Stimulated activated CD8-positive, alpha-beta memory T cell treated with anti-CD3 and anti-CD28 coated beads, Interleukin-4, amount 100 ng/mL, for 4 hours (primary cell): ENCODE measurements at places on chromosomes 7 and 10.

GRCh38 chr7:147400221-147400689 lies 1190.3 kb upstream of the C7orf33 start:
- no peak for DNase-seq

DNA sequence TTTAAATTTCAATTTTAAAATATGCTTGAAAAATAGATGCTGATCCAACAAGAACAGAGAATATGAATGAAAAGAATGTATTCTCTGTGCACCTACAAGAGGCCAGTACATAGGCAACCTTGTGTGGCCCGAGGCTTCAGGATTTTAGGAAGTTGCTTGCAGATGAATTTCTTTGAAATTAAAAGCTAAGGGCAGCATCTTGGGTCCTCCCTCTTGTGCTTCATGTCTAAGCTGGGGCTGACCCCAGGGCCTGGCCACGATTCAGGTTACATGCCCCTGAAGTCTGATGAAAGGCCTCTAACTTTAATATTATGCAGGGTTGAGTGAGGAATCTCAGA lies 138.9 kb downstream of the BMPER start:
- DNase-seq = no peak

DNA sequence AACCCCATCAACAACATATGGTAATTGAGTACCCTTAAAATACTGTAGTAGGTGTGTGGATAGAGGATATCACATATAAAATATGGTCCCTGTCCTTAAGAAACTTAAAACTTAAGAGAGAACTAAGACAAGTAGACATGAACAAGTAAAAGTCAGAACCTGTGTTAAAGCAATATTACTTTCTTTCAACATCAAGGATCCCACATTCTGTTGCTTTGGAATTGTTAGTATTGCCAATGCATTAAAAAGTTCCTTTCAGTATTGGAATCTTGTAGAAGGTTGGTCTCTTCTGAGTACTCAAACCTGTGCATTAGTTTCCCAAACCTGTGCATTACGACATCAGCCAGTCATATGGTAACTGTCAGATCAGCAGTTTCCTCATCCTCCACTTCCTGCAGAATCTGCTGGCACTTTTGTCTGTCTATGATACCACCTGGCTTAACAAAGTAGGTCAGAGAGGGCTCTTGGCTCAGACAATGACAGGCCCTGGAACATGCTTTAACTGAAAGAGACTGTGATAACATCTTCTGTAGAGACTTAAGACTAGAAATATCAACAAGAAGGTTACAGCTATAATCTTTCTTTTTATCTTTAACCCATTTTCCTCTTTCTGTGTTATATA lies 56.5 kb downstream of the CCDC71L start:
- DNase-seq = no peak

GRCh38 chr7:157281221-157281998 lies 55.4 kb upstream of the DNAJB6 start:
- no peak for DNase-seq

GRCh38 chr7:132750096-132750495 lies 173.8 kb upstream of the PLXNA4 start:
- DNase-seq = no peak

GRCh38 chr7:102393467-102393866 lies 2.7 kb upstream of the PRKRIP1 start:
- DNase-seq = no peak

DNA sequence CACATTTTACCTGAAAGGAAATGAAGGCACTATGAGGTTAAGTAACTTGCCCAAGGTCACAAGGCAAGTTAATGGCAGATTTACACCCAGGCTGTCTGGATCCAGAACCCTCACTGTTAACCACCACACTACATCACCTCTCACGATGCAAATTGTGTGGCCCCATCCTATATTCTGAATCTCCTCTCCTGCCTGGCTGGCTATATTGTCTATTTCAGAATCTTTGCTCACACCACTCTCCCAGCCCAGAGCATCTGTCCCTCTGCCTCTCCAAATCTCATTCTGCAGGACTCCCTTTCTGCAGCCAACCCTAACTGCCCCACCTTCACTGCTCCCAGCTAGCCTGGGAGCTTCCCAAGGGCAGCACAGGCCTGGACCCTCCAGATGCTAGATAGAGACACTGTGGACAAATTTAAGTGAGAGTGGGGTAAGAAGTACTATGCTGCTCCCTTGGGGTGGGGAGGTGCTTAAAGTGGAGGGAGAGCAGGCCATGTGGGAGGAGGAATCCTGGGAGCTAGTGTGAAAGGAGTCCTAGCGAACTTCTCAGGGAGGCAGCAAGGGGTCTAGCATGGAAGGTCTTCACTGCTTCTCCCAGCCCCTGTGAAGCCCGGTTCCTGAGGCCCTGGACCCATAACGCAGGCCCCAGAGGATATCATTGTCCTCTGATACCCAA lies 786 bp downstream of the CUEDC2 start:
- DNase-seq = no peak

GRCh38 chr7:17456541-17456940 lies 158.1 kb downstream of the AHR start:
- no peak for DNase-seq

DNA sequence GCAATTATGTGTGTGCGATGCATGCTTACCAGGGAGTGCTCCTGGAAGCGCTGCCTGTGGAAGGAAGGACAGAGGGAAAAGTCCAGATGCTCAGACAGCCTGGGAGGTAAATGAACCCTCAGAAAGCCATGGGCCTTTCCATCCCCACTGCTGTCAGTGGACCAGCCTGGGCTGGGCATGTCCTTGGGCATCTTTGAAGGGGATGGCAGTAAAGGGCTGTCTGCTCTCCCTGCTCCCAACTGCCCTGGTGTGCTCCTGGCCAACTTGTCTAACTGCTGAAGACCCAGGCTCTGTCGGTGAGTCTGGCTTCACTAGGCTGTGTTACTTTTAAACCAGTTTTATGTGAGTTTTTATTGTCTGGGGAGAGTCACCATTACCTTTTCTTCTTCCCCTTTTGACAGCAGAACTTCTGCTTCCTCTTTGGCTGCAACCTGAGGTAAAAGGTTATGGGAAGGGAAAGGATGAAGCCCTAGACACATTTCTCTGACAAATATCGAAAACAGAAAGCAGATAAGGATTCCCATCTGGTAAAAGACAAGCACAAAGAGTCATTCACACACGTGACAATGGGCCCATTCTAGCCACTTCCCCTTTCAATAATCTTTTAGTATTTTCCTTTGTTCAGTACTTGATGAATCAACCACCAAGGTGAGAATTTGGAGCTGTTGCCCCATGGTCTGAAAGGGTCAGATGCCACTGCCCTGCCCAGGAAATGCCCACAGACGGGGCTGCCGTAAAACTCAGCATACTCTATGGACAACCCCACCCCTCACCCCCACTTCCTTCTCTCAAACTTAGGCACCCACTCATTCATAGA lies 27.6 kb upstream of the PIK3AP1 start:
- DNase-seq = no peak

DNA sequence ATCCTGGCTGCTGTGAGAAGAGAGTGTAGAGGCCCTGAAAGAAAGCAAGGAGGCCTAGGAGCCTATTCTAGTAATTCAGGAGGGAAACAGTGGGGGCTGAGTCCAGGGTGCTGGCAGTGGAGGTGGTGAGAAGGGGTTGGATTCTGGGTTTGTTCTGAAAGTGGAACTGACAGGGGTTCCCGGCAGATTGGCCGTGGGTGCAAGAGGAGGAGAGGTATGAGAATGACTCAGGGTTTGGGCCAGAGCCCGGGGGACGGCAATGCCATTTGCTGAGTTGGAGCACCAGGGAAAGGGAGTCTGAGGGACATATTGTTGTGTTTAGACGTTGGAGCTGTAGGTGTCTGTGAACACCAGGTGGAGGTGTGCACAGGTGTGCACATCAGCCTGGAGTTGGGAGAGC lies 38.5 kb downstream of the NPTX2 start:
- no peak for DNase-seq

GRCh38 chr10:119821182-119821581 lies 51.5 kb downstream of the MCMBP start:
- no peak for DNase-seq

DNA sequence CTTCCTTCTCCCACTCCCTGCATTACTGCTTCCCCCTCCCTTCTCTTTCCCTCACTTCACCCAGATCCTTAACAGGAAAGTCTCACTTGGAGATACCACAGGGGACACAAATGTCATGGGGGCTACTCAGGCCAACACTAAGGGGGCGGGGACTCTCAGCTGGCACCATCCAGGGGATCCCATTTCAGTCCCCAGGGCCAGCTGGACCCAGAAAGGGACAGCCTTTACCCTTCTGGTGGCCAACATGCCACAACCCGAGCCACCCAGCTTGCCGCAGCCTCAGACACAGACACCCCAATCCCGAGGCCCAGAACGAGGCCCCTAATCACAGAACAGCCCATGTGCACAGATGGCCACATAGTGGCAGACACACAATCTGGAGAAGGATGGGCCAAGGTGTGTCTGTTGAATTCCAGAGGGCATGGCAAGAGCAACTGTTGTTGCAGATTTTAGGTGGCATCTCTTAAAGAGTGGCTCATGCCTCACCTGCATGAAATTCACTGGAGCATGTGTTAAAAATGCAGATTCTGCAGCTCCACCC lies 5.6 kb downstream of the CAMK2G start:
- DNase-seq = no peak

- no peak for DNase-seq
These were observed 152.3 kb upstream of the LANCL2 start for GRCh38 chr7:55212838-55213237.

- no peak for DNase-seq
These were observed 49.4 kb upstream of the ARL4A start for GRCh38 chr7:12637819-12638592.

DNA sequence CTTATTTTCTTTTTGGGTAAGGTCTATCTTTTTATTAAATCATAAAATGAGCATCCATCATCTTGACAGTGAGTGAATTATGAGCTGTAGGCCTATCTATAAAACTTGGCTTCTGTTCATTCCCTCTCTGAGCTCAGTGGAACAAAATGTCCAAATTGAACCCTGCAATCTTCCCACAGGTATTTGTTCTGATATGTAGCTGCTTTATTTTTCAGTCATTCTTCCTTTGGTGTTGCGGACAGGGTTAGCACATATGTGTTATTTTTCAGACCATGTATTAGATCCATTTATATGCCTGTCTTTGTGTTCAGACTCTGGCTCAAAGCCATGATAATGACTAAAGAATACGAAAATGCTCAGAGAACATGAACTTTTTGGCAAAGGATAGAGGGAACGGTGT lies 201.6 kb upstream of the KIAA1217 start:
- DNase-seq = no peak
